ENCODE measurements at places on chromosomes 5 and 9.

GRCh38 chr5:157290156-157290980 lies 24.4 kb downstream of the CYFIP2 start:
- no peak for DNase-seq

- DNase-seq: no peak
These were observed 273.2 kb upstream of the PANK3 start for GRCh38 chr5:168852329-168852728.

- no peak for DNase-seq
These were observed 477.1 kb downstream of the SPOCK1 start for GRCh38 chr5:137022043-137022442.

- DNase-seq: no peak
These were observed 48.9 kb upstream of the DMRT1 start for GRCh38 chr9:792331-793260.

GRCh38 chr5:38456657-38457399 lies 99.6 kb downstream of the LIFR start:
- no peak for DNase-seq

DNA sequence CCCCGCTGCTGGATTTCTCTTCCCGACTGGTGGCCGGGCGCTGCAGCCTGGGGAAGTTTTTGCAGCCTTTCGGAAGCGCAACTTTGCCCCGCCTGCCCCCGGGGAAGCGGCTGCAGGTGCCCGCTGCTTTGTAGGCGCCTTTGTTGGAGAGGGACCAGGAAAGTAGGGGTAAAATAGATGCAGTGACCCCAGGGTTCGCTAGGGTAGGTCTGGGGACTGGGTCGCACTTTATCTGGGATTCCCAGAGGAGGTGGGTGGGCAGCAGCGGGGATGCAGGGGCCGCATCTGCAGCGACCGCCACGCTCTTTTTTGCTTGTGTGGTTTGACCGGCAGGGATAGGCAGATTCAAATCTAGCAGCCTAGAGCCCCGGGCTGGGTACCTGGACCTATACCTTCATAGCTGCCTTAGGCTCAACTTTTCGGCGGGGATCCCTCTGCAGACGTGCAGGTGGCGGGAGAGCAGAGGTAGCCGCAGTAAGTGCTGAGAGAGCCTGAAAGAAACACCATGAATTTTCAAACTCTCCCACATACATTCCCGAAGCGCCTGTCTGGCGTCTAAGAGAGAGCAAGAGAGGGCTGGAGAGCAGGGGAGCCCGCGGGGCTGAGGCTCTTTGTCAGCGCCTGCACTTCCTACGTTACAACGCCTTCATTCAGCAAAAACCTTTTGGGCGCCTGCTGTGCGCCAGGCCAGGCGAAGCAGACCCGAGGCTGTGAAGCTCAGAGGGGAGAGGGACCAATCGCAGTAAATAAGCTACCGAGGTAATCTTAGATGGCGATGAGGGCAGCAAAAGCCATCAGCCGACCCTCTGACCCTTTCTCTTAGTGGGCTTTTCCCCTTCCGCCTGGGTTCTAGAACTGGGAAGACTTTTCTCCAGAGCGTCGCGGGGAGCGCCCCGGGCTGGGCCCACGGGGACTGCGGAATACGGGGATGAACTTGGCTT lies 642 bp downstream of the SV2C start:
- DNase-seq: no peak

GRCh38 chr9:131237931-131238401 lies 38.3 kb downstream of the FAM78A start:
- DNase-seq: peak; percentile 22

DNA sequence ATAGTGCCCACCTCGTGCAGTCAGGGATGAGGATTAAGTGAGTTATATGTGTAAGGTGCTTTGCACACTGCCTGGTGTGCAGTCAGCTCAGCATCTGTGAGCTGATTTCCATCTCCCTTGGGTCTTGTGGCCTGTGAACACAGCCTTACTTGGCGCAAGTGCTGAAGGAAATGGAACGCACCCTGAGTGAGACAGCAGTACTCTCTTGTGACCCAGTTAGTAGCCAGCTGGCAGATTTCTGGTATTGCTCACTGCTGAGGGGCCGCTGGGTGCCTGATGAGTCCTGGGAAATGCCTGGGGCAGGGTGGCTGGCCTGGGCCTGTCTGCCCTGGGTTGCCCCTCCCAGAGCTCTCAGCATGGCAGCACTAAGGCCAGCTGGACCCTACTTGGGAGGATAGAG lies 90.9 kb upstream of the BOD1 start:
- DNase-seq: no peak

GRCh38 chr5:96642281-96642640 lies 19.9 kb upstream of the CAST start:
- no peak for DNase-seq

- DNase-seq: no peak
These were observed 450.2 kb upstream of the ZNF608 start for GRCh38 chr5:125196481-125197111.

- no peak for DNase-seq
These were observed 22.2 kb upstream of the DAPK1 start for GRCh38 chr9:87475463-87475862.

DNA sequence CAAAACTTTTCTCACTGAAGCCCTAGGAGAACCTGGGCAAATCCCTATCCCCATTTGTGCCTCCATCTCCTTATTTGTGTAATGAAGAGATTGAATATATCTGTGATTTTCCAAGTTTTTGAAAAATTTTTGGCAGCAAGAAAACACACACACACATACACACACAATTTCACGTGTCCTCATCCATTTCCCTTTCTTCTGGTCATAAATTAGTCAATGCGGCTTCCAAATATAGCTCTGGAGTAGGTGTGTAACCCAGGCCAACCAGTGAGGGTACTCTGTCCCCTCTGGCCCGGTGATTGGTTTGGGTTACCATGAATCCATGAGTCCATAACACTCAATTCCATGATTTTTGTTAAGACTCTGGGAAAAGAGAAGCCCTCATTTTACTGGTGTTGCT lies 12.7 kb downstream of the CSF1R start:
- no peak for DNase-seq

DNA sequence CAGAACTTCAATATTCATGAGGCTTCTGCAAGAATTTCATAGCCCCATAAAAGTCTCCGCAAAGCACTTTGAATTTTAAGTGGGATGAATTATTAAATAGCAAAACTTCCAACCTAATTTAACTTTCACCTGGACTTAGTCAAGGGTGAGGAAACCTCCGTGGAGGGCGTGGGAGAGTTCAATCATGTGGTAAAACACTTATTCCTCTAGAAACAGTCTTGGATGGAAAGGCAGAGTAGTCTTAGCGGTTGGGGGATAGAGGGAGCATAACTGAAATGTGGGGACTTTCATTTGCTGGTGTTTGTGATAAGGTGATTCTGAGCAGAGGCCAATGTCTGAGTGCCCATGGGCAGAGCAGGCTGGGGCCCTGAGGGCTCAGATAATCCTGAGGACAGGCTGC lies 241.9 kb downstream of the IRX1 start:
- no peak for DNase-seq

GRCh38 chr5:91042936-91043255 lies 340.2 kb downstream of the ARRDC3 start:
- DNase-seq: no peak

DNA sequence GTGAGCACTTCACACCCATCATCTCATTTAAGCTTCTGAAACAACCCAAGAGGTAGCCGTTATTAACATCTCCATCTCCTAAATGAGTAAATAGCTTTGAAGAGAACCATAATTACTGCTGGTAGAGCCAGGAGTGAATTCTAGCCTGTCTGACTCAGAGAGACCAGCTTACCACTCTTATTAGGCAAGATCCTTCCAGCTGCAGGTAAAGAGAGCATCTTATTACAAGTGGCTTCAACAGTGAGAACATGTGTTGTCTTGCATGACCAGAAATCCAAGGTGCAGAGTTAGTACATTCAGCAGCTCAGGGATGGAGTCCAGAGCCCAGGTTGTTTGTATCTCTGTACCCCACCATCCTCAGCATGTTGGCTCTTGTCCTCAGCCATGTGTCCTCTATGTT lies 10.9 kb upstream of the AFAP1L1 start:
- no peak for DNase-seq

- no peak for DNase-seq
These were observed 15.3 kb downstream of the NFIB start for GRCh38 chr9:14298601-14299022.

DNA sequence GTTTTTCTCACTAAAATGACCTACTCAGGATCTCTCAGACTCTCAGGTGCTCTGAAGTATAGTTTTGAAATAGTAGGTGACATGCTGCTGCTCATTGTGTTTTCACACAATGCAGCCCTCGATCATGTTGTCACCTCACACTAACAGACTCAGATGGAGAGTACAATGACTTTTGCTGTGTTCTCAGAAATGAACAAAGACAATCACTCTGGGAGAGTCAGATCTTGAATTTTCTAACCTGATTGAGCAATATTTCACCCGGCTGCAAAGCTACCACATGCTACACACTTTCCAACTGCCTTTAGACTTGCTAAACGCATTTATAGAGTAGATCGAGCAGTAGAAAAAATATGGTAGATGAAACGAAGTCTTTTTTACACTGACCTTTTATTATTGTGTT lies 113.4 kb downstream of the ST8SIA4 start:
- no peak for DNase-seq

DNA sequence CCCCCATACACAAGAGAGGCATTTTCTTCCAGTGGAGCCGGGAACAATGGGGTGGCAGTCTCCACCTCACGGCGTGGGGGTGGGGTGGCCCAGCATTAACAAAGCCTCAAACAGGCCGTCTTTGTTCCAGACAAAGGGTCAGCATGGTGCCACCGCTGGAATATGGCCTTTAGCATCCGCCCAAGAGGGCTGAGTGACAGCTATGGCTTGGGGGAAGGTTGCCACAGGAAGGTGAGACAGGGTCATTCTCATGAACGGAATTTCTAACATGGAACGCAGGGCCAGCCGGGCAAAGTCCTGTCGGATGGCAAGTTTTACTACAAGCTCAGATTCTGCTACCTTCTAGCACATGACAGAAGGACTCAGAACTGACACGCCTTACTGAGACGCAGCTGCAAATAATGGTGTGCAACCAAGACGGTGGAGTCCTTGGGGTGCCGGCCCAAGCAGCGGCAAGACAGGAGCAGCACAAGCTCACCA lies 64.0 kb downstream of the OTULIN start:
- DNase-seq: peak; percentile 80

GRCh38 chr9:95305770-95306492 lies 11.6 kb downstream of the FANCC start:
- no peak for DNase-seq

GRCh38 chr9:92634712-92635605 lies 35.0 kb downstream of the IPPK start:
- peak; percentile 57 for DNase-seq

DNA sequence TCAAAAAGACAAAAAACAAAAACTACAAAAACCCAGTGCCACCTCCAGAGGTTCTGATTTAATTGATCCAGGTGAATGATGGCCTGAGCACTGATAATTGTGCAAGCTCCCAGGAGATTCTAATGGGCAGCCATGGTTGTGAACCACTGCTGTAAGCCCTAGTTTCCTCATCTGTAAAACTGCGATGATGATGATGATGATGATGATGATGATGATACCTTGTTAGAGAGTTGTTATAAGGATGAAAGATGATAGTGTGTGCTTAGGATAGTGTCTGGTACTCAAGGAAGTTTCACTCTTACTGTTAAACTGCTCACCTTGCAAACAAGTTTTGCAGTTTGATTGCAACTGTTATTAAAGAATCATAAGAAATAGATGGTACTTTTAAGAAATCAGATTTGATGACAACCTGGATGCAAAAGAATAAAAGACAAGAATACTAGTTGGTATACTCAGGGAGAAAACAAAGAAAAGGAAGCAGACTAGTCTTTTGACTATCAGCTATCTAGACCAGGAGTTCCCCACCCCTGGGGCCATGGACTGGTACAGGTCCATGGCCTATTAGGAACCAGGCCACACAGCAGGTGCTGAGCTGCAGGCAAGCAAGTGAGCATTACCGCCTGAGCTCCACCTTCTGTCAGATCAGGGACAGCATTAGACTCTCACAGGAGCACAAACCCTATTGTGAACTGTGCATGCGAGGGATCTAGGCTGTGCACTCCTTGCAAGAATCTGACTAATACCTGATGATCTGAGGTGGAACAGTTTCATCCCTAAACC lies 98.0 kb downstream of the OR2K2 start:
- DNase-seq: no peak

DNA sequence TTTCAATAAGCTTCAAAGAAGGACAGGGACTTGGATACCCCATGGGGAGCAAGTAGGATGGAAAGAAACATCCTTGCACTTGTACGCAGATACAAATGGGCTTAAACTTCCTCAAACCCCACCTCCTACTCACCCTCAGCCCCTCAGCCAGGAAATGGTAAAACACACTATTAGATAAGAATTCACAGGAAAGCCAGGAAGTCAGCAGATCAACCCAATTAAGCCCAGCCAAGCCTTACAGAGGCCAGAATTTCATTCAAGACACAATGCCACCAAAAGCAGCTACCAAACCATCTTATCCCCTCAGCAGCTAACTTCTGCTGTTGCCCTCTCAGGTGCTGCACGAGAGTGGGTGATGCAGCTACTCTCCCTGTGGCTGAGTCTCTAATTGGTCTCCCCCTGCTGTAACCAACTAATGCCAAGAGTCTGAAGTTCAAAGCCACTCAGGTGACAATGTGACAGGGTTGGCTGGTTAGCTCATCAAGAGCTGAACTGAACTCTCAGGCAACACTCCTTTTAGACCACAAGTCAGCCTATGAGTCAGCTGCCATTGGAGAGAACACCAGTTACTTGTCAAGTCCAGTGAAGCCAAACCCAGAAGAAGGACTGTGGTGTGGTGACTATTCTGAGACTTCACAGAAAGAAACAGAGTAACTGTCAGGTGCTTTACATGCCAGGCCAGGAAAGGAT lies 201.9 kb downstream of the ZNF608 start:
- DNase-seq: no peak

GRCh38 chr9:75582870-75583269 lies 307.6 kb upstream of the PCSK5 start:
- no peak for DNase-seq

DNA sequence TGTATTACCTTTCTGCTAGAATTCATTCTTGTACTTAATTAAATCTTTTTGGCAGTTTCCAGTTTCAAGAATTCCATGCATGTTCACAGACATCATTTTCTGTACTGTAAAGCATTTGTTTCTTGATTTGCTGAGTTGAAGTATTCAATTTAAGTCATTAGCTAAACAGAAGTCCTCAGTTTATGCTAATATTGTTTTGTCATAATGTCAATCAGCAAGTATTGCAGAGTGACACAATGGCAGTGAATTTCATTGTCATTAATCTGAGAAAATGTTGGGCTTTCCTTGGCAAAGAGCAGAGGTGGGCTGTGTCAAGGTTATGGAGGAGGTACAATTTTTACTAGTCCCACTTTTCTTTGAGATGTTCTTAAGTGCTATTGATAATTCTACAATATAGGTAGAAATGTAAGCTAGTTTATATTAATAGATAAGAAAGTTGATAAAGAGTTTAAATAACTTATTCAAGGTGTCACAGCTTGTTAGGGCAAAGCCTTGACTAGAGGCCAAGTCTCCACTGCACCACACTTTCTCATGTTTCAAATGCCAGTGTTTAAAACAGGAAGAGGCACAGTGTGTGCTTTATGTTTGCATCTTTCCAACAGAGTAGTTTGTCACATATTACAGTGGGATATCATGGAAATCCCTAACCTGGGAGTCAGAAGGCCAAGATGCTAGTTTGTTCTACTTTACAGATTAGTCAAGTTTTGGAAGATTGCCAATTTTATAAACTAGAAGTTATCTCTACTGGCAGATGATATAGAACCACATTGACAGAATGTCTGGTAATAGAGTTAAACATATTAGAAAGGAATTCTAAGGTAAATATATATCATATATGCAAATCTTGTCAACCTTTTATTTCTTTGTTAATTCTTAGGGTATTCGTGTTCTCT lies 56.3 kb downstream of the SLF1 start:
- no peak for DNase-seq
